Transverse colon (tissue), 4 donors: ENCODE measurements at places on chromosomes 6 and 20.

- no peak for DNase-seq
Observed at GRCh38 chr6:5302220-5302946, 41.1 kb downstream of the FARS2 start.

DNA sequence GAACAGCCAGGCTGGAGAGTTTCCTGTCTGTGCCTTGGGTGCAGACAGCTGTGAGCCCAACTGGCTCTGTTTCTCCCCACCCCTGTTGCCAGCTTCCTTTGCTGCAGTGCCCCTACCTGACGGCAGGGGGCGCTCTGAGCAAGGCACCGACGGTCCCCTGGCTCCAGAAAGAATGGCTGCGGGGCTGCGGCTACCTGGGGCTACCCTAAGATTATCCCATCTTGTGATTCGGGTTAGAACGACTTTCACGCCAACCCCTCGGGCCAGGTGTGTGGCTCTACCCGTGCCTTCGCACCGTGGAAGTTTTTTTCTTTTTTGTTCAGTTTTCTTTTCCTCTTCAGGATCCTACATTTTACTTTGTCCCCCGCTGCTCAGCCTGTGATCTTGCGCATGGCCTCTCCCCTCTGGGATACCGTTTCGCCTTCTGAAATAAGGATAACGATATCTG is 33.4 kb upstream of the AAR2 start:
- peak; percentile 72 for DNase-seq

GRCh38 chr20:49887251-49888211 is 27.8 kb downstream of the SPATA2 start:
- no peak for DNase-seq

- DNase-seq, result no peak
Observed at GRCh38 chr20:4283016-4283415, 267.7 kb upstream of the RNF24 start.

DNA sequence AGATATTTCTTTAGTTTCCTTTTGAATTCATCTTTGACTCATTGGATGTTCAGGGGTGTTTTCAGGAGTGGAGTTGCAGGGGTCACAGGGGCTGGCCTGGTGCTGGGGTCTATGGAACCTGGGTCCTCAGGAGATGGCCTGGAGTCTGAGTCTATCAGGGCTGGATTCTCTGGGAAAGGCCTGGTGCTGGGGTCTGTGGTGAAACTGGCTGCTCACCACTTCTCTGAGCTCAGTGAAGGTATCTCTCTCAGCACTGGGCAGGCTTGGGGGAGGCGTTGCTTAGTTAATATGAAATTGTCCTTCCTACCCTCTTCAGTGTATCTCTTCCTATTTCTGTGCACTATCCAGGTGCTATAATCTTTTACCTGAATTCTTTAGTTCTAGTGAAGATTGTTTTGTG is 83.1 kb upstream of the SLC24A3 start:
- DNase-seq, result no peak

GRCh38 chr6:148445116-148445515 is 102.5 kb downstream of the SASH1 start:
- DNase-seq, result no peak

GRCh38 chr6:77264970-77265369 is 198.3 kb downstream of the HTR1B start:
- DNase-seq, result no peak

- DNase-seq, result no peak
Observed at GRCh38 chr6:28347119-28347518, 2.6 kb upstream of the ZKSCAN3 start.

DNA sequence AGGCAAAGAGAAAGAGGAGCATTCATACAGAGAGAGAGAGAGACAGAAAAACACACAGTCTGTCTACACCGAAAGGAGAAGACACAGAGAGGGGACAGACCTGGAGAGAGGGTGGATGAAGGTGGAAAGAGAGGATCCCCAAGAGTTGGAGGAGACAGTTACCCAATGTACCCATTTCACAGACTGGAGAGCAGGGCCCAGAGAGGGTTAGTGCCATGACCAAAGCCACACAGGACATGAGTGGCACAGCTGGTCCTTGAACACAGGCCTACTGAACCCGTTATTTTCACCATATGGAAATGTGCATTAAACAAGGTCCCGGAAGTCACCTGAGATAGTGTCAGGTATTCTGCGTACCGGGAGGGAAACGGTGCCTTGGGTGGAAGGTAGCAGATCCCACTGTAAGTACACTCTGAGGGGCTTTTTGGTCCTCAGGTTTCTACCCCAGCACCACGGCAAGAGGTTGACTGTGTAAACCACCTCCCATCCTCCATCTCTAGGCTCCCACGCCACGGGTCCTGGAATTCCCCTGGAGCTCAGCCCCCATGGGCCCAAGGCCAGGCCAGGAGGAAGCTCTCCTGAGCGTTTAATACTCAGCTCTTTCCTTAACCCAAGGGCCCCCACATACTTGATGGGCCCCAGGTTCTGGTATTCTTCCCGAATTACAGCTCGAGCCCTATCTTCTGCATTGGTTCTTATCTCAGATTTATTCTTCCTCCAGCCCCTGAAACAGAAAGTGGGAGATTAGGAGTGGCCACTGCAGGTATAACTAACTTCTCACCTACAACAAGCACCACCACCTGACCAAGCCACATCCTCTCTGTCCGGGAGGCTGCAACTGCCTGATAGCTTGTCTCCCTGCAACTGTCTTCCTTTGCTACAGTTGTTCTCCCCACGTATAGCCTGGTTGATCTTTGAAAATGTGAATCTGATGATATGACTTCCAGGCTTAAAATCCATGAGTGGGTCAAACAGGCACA is 38.4 kb upstream of the OCSTAMP start:
- DNase-seq, result no peak

DNA sequence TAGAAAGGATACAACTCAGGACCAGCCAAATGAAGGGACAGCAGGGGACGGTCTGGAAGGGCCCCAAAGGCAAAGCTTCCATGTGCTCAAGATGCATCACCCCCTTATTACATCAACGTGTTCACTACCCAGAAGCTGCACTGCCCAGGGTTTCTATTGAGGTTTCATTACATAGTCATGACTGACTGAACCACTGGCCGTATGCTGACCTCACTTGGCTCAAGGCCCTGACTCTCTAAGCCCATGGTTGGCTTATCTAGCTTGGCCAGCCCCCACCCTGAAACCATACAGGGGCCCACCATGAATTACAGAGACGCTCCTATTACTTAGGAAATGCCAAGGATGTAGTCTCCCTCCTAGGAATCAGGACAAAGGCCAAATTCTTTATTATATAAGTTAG is 179.4 kb downstream of the FOXC1 start:
- no peak for DNase-seq

DNA sequence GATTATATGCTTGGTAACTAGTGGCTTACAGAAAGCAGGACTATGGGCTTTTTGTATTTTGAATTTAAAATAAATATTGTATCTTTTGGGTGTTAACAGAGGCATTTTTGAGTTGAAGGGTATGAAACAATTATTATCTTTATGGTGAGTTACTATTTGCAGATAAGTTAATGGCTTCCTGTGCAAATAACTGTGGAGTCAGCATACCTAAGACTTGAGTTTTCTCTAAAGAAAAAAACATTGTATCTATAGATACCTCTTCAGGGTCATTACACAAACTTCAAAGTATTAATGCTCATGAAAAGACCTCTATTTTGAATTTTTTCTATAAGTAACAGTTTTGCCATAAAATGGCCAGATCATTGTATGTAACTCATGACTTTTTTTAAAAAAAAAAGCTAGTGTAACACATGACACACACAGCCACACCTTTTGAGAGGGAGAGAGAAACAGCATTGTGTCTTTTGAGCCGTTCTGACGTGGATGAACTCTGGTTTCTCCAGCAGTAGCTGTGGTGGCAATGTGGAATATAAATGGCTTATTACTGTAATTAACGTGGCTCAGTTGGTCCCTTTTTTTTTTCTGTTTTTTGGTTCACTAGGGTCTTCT is 36.3 kb downstream of the PLEKHG1 start:
- no peak for DNase-seq

DNA sequence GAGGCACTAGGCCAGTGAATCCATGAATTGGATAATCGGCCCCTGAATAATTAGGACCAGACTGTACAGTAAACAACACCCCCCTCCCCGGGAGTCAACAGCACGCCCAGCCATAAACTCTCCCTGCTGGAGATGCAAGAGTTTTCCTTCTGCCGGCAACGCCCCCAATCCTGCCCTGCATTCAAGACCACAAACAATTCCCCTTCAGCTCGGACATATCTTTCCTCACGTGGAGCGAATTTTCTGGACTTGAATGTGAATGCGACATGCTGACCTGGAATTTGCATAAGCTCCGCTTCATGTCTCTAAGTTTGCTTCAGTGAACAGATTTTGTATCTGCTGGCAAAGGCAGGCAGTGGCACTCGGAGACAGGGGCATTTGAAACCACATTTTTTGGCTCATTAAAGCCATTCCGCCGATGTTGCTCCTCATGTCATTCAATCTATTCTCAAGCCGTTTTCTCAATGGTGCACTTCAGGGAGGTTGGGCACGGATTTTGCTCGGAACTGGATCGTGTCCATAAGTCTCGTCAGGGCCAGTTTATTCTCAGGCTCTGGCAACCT is 38.0 kb upstream of the GMPR start:
- DNase-seq, result peak; percentile 41

GRCh38 chr6:69584913-69585729 is 211.7 kb downstream of the LMBRD1 start:
- no peak for DNase-seq

GRCh38 chr20:49712646-49712995 is 1.1 kb downstream of the B4GALT5 start:
- DNase-seq, result no peak

- no peak for DNase-seq
Observed at GRCh38 chr6:137913996-137914529, 47.0 kb downstream of the TNFAIP3 start.

DNA sequence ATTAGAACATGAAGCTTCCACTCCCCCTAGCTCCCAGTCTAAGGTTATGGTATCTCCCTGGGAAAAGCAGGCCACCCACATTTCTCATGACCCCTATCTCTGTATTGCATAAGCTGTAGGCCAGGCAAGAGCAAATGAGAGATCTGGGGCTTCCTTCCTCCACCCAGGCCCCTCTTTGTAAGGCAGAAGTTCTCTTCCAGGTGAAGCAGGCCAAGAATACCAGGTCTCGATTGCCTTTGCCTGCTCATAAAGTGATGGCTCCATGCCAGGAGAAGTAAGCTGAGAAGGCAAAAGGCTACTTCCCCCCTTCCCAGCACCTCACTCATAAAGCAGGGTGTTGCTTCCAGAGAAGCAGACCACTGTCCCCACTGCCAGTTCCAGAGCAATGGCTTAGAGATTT is 144.1 kb upstream of the KCNK16 start:
- DNase-seq, result peak; percentile 67

DNA sequence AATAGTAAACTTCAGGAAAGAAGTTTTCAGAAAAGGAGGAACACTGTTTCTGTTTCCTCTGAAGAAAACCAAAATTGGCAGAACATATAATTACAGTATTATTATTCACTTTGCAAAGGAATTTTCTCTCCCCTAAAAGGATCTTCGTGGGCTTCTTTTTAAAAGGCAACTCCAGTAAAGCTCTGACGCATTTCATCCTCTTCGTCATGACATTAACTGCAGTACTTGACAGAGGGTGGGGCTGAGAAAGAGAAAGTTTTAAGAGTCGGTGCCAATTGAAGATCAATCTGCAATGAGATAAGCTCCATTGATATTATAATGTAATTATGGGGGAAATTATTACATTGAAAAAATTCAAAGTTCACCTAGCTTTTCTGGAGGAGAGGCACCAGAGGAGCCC is 75.8 kb downstream of the MYB start:
- no peak for DNase-seq

DNA sequence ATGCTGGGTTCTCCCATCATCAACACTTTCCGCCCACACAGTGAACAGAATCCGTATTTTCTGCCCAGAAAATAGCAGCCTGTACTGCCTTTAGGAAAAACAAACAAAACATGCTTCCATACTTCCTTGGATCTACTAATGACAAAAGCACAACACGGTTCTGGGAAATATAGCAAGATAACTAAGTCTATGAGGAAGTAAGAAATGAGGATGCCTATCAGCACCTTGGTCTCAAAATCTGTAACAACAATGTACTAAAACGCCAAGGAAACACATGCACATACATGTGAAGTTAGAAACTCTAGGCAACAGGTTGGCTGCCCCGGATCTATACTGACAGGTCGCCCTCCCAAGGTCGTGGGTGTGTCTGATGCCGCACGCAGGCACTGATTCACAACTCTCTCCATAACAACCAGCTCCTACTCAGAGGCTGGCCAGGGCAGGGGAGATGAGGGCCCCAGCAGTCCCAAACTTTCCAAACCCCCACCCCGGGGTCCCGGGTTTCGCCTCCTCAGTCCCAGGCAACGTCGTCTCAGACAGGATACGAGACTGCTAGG is 710 bp downstream of the BTBD9 start:
- DNase-seq, result peak; percentile 67

DNA sequence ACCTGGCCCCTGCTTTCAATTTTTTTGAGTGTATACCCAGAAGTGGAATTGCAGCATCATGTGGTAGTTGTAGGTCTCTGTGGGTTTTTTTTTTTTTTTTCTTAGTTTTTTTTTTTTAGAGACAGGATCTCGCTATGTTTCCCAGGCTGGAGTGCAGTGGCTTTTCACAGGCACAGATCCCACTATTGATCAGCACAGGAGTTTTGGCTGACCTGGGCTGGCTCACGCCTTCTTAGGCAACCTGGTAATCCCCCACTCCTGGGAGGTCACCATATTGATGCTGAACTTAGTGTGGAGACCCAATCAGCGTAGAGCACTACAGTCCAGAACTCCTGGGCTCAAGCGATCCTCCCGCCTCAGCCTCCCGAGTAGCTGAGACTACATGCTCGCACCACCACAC is 25.9 kb downstream of the MTO1 start:
- DNase-seq, result no peak

DNA sequence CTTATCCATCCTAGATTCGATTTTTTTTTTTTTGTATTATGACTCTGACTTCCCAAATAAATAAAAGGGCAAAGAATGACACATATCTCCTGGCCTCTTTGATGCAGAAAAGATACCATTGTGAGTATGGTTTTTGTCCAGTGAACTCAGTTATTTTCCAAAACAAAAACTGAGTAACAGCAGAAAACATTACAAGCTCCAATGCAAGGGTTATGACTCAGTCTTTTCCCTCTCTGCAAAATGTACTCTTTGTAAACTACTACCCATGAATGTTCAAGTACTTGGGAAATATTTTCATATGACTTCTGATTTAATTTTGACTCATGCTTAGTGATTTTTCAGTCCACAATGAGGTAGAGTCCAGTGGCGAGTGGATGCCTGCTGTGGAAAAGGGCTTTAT is 355.3 kb downstream of the RNF144B start:
- DNase-seq, result no peak

- no peak for DNase-seq
Observed at GRCh38 chr6:61809004-61809595, 476.9 kb downstream of the KHDRBS2 start.

GRCh38 chr20:251354-251753 is 6.2 kb upstream of the DEFB132 start:
- DNase-seq, result no peak

DNA sequence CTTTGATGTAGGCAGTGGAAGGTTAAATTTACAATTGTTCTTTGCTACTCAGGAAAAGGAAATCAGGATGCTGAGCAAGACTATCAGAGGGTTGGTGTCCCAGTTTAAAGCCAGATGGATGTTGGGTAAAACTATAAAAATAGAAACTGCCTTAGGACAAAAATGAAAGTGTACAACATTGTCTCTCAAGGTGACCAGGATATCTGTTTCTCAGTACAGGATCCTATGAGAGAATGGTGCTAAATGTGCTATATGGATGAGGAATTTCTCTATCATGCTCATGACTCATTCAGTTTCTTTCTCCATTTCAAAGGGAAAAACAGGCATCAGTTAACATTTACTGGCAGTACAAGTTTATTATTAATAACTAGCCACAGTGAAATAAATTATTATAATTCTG is 534.2 kb upstream of the GJE1 start:
- DNase-seq, result no peak

GRCh38 chr6:4914420-4915159 is 89.2 kb downstream of the RPP40 start:
- DNase-seq, result no peak
